Dorsolateral prefrontal cortex (tissue), 122 donors: ENCODE measurements at places on chromosomes 5 and 9. TPM values are rescaled to one million over a fixed set of nuclear protein-coding genes. Genes with fewer than 3 reads are reported as not detected.

GRCh38 chr5:168072665-168073064, 218.8 kb upstream of the WWC1 start:
- no peak for DNase-seq

Gene MYO10
- 81.7 TPM for total RNA-seq

- no peak for DNase-seq
These were observed 874.3 kb upstream of the DMAC1 start for GRCh38 chr9:8673830-8674229.

Gene IL5
- not detected for total RNA-seq

Gene TAF11L10
- total RNA-seq, result not detected

Gene SPEF2
- total RNA-seq, result 34.3 TPM

DNA sequence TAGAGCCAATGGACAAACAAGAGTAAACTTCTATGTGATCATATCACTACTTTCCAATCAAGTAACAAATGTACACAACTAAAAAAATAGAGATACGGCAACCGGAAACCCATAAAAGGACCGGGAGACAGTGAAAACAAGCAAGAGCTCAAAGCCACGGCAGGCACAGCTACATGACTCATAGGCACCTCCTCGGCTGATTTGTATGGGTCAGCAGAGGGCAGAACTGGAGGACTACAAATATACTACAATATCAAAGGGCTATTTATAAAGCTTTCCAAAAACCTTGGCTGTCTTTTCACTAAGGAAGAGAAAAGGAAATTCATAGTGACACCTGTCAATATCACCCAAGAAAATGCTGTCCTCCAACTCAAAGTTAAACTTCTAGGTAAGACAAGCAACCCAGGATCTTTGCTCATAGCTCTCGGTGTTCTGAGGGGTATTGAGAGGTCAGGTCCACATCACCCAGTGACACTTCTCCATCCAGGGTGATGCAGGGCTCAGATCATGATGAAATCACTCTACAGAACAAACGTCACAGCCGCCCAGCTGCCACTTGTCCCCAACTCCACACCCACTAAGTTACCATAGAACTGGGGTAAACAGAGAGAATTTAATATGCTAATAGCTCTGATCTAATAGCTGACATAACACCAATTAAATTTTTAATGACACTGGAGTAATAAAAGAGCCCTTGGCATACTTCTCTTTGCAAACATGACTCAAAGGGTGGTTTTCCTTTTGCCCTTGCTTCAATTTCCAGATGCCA, 41.3 kb downstream of the PFDN1 start:
- no peak for DNase-seq

DNA sequence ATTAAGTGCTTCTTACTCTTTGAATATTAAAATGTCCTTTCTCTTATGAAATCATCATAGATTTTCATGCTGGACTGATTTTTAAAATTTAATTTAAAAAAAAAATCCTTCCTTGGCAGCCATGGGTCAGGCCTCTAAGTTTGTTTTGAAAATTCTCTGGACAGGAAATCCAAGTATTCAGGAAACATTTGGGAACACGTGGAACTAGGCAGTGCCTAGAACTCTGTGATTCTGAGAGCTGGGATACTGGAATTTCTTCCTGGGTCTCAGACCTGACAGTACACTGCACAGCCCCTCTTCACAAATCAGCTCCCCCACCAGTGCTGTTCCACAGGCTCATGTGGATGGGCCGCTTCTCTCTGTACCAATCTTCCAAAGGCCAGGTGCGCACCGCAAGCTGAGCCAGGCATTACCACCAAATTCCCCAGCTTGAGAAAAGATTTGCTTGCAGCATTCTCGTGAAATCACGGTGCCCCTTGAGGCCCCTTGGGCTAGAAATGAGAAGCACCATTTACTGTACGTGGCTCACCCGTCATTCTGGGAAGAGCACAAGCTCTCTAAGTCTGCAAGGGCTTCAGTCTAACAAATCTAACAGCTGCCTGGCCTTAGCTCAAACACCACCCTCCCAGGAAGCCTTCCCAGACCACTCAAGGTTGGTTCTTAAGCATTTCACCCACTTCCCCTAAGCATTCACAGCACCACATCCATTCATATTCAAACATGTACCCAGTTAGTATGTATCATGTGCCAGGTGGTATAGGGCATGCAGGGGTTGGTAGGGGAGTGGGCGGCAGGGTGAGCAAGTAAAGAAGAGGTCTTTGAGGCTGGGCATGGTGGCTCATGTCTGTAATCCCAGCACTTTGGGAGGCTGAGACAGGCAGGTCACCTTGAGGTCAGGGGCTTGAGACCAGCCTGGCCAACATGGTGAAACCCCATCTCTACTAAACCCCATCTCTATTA, 26.5 kb downstream of the B4GALT1 start:
- DNase-seq, result no peak

Gene NR6A1
- 5.4 TPM for total RNA-seq

DNA sequence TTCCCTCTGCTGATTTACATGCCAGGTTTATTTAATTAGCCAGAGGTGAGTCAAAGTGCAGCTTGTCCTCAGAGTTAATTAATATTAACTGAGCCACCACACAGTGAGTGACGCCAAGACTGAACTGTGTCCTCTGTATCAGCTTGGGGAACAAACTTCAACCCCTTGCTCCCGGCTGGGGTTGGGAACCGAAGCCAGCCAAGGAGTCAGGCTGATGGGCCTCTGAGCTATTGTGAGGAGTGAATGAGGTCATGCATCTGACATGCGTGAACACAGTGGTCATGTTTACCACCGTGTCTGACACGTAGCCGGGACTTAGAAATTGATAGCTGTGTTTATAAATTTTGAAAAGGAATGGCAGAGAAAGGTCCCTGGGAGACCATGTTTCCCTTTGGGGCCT, 17.1 kb downstream of the IGIP start:
- no peak for DNase-seq

DNA sequence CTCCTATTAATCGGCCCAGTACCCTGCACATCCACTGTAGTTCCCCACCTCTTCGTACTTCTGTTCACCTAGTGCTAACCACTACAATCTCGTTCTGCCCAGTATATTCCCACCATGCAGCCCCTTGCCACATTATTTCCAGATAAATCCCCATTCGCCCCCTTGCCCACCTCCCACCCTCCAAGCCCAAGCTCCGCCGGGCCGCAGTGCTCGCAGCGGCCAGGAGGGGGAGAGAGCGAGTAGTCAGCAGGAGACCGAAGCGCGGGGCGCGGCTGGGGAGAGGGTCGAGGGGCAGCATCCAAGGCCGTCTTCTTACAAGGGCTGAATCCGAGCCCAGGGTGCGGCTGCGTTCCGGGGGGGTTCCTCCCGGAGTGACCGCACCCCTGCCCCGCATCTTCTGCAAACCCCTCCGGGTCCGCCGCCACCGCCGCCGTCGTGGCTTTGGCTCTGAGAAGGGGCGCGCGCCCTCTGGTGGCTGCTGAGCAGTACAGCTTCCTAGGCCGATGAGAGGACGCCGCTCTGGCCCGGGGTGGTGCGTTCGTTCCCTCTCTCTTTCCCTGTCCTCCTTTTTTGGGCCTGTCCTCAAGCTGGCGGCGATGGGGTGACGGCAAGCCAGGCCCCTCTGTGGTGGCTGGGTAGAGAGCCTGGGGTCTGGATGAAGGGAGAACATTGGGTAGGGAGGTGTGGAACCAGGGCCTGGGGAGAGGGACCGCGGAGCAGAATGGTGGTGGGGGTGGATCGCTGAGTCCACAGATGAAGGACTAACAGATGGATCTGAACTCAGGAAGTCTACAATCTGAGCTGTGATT, 30.0 kb upstream of the PSD2 start:
- DNase-seq, result peak; percentile 78

DNA sequence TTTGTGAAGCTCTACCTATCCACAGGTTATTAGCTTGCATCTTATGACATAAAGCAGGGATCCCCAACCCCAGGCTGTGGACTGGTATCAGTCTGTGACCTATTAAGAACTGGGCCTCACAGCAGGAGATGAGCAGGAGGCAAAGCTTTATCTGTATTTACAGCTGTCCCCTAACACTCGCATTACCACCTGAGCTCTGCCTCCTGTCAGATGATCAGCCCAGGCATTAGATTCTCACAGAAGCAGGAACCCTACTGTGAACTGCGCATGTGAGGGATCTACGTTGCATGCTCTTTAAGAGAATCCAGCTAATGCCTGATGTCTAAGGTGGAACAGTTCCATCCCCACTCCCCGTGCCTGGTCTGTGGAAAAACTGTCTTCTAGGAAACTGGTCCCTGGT, 19.7 kb downstream of the FBXW11 start:
- no peak for DNase-seq

Gene SPATA31C1
- 0.71 TPM for total RNA-seq

Gene THBS4
- total RNA-seq, result 35.8 TPM

GRCh38 chr5:140391312-140391711, 10.3 kb upstream of the ANKHD1 start:
- no peak for DNase-seq

DNA sequence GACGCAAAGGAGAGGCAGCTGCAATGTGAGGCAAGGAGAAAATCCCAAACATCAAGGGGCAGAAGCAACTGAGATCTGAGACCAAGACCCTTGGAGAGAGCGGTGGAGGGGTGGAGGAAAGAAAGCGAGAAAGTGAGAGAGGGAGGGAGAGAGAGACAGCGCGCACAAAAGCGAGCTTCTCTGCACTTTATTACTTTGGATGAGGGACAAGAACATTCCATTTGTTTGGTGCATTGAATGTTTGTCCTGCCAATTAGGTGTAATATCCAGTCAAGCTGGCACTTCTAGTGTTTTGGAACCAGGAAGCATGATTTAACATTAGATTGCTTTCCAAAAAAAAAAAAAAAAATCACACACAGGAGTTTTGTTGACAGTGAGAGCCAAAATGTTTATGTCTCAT, 1.4 kb downstream of the CAST start:
- DNase-seq, result no peak

Gene PCDHGA10
- total RNA-seq, result 15.2 TPM

GRCh38 chr5:165127941-165128340, 1622.5 kb downstream of the MAT2B start:
- no peak for DNase-seq

DNA sequence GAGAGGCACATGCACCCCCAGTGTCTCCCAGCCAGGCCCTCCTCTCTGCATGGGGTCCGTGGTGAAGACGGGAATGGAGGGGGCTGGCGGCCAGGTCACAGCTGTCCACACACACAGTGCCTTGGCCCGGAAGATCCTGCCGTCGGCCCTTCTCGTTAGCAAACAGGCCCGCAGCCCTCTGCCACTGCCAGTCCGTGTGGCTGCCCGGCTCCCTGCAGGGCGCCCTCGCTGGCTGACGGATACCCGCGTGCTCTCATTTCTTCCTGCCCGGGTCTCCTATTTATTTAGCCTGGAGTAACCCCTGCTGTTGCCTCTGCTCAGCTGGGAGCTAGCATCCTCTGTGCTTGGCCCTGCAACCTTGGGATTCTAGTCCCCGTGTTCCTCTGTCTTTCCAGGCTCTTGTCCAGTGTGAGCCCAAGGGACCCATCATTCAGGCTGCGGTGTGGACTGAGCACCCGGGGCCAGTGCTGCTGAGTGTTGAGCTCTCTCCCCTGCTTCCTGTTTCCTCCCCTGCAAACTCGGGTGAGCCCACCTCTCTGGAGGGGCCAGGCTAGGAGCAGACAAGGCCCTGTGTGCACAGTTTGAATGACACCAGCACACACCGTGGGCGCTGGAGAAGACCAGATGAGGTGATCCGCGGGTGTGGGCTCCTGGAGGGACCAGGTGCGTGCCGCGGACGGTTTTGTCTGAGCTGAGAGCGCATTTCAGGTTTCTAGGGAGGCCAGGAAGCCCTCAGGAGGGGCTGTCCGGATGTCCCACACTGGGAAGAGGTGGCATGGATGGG, 14.6 kb upstream of the RNU6ATAC start:
- DNase-seq, result no peak

Gene ADAMTS6
- 5.0 TPM for total RNA-seq

GRCh38 chr5:170408226-170408625, 19.1 kb upstream of the KCNMB1 start:
- DNase-seq, result no peak

DNA sequence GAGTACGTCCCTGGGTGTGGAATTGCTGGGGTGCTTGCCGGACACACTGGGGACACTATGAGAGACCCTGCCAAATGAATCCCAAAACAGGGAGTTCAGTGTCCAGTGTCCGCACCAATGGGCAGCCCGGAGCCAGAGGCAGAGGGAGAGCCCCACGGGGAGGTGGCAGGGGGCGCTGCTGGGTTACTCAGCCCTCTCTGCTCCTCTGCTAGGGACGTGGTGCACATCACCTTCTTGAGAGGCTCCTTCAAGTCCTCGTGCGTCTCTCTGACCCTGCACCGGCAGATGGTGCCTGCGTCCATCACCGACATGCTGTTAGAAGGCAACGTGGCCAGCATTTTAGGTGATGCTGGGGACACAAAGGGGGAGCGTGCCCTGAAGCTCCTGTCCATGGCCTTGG, 20.8 kb downstream of the STKLD1 start:
- peak; percentile 42 for DNase-seq

Gene ZNF608
- 32.0 TPM for total RNA-seq

DNA sequence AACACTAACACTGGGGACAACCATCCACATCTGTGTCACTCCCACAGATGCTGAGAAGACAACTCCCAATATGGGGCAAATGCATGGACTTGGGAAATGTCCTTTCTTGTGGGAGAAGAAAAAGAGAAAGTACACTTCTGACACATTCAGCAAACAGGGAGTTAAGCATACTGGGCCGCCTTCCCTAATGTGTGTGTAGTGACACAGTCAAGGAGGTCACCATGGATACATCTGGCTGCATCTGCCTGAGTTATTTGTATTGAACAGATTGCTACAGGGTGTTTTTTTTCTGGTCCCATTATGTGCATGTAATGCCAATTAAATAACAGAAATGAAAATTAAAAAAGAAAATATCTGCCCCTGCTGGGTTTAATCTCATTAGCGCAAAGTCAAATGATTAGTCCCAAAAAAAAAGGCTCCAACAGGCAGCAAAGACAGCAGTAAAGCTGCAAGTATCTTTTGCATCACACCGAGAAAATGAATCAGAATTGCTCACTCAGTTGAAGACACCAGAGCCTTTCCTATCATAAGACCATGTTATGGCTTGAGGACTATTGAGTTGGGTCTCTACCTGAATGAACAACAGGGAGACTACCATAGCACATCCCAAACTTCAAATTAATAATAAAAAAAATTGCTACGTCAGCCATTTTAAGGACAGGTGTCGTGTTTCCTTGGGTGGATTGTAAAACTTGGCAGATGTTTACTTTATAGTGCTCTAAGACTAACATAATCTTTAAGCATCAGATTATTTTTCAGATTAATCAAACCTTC, 395.9 kb downstream of the DTWD2 start:
- DNase-seq, result no peak

Gene TTLL11
- total RNA-seq, result 51.8 TPM
